CD8-positive, alpha-beta memory T cell (primary cell): ENCODE measurements at places on chromosomes 3 and 15. TPM values are rescaled to one million over a fixed set of nuclear protein-coding genes. Genes with fewer than 3 reads are reported as not detected.

Gene CPNE9
- 0.16 TPM for total RNA-seq

DNA sequence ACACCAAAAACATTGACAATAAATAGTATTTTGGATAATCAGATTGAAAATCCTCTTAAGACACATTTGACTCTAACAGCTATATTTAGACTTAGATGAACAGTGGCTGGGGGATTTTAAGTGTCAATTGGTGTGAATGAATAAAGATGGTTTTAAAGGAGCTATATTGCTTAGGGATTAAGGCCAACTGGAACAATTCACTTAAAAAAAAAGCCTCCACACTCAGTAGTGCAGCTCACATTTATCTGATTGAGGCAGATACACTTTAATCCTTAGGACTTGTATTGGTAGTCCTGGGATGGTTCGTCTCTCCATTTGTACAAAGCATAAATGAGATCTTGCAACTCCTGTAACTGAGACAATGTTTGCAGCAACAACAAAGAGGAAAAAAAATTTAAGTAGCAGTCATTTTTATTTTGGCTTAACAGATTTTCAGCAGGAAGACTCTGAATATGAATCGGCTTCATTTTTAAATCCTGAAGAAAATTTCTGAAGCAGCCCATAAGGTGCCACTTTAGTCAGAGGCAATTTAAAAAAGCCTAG, 112.0 kb downstream of the UACA start:
- no peak overlapping the region for H3K4me3 ChIP-seq
- no peaks in the 10 kb centered on the region for H3K36me3 ChIP-seq
- H3K27me3 ChIP-seq = no peaks in the 10 kb centered on the region
- no peak overlapping the region for H3K27ac ChIP-seq
- no peaks in the 10 kb centered on the region for H3K4me1 ChIP-seq
- DNase-seq = no peak

DNA sequence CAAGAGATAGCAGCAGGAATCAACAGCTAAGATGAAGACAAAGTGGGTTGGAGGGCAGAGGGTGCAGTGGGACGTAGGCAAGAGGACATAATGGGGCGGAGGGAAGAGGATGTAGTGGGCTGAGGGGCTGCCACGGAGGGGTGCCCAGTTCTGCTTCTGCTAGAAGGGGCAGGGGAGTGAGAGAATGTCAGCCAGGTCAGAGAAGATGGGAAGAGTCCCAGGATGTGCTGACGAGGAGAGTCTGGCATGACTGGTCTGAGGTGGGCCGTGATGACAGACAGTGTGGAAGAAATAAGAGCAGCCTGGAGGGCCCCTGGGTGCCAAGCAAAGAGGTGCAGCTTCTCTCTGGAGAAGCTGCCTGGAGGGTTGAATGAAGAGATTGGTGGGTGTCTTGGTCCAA, 4.0 kb downstream of the SPSB4 start:
- DNase-seq = no peak
- no peak overlapping the region for H3K27ac ChIP-seq
- no peaks in the 10 kb centered on the region for H3K27me3 ChIP-seq
- H3K4me3 ChIP-seq = no peak overlapping the region
- no peaks in the 10 kb centered on the region for H3K4me1 ChIP-seq
- H3K36me3 ChIP-seq = no peaks in the 10 kb centered on the region

- no peak for DNase-seq
- no peak overlapping the region for H3K27ac ChIP-seq
- no peaks in the 10 kb centered on the region for H3K27me3 ChIP-seq
- no peaks in the 10 kb centered on the region for H3K36me3 ChIP-seq
- H3K4me1 ChIP-seq = no peaks in the 10 kb centered on the region
- no peak overlapping the region for H3K4me3 ChIP-seq
These were observed 107.2 kb downstream of the GTPBP8 start for GRCh38 chr3:113097960-113098447.

Gene EPHB3
- not detected for total RNA-seq

DNA sequence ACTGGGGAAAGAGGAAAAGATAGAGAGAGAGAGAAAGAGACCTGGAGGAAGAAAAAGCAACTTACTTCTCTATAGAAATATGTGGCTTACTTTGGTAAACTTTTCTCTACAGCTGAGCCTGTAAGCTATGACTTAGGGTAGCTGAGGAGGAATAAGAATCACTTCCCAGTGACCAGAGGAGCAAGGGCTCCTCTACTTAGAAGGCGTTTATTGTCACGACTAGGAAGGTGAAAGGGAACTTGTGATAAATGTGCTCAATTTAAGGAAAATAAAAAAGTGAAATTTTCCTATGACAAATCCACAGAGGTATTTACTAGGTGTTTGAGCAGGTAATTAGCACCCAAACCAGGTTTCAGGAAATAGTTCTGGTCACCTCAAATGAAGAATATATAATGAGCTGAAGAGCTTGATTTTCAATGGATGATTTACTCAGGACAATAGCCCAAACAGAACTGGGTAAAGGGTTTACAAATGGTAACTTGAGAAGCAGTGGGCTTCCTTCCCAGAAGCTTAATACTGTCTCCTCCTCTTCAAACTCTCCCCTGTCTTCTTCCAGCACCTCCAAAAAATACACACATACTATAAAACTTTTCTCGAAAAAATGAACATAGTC, 46.1 kb downstream of the SOX2 start:
- DNase-seq = no peak
- no peak overlapping the region for H3K4me3 ChIP-seq
- H3K36me3 ChIP-seq = no peaks in the 10 kb centered on the region

Gene ACSBG1
- not detected for total RNA-seq

Gene APEH
- total RNA-seq = 194 TPM

Gene CFAP20DC
- 1.8 TPM for total RNA-seq

Gene CIB2
- 2.3 TPM for total RNA-seq

- no peaks in the 10 kb centered on the region for H3K36me3 ChIP-seq
- no peaks in the 10 kb centered on the region for H3K4me1 ChIP-seq
- H3K27me3 ChIP-seq = peaks cover 3% of the 10 kb centered on the region
These were observed 33.9 kb upstream of the LCTL start for GRCh38 chr15:66599536-66600239.

- H3K4me1 ChIP-seq = peaks cover 3% of the 10 kb centered on the region
- H3K4me3 ChIP-seq = no peak overlapping the region
- no peaks in the 10 kb centered on the region for H3K27me3 ChIP-seq
These were observed 133.5 kb downstream of the APBA2 start for GRCh38 chr15:29018995-29019976.

Gene CLRN1
- not detected for total RNA-seq

Gene FRG2C
- total RNA-seq = not detected

- H3K4me1 ChIP-seq = no peaks in the 10 kb centered on the region
- no peaks in the 10 kb centered on the region for H3K36me3 ChIP-seq
- DNase-seq = no peak
- peaks cover 8% of the 10 kb centered on the region for H3K27me3 ChIP-seq
- no peak overlapping the region for H3K27ac ChIP-seq
These were observed 996 bp downstream of the HCN4 start for GRCh38 chr15:73367624-73368300.

- no peaks in the 10 kb centered on the region for H3K36me3 ChIP-seq
- H3K27me3 ChIP-seq = no peaks in the 10 kb centered on the region
- no peak for DNase-seq
- H3K27ac ChIP-seq = no peak overlapping the region
- H3K4me3 ChIP-seq = no peak overlapping the region
These were observed 384.8 kb upstream of the SEMA6D start for GRCh38 chr15:47332481-47332880.

DNA sequence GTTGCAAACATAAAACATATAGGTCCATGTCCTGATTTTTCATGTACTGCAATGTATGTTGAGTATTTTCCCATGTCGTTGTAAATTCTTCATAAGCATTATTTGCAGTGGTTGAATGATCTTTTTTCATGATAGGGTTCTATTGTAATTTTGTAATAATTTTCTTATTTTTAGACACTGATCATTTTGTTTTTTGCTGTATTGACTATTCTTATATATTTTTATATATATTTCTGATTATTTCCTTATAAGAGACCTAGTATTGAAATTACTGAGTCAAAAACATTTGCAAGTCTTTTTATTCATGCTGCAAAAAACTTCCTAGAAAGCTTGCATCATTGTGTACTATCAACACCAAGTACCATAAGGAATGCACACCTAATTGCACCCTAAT, 31.2 kb upstream of the ZNF774 start:
- H3K4me3 ChIP-seq = no peak overlapping the region
- H3K36me3 ChIP-seq = no peaks in the 10 kb centered on the region
- no peak for DNase-seq
- no peaks in the 10 kb centered on the region for H3K27me3 ChIP-seq
- no peak overlapping the region for H3K27ac ChIP-seq

Gene TMCO5A
- not detected for total RNA-seq

GRCh38 chr3:144344925-144345548, 373.4 kb downstream of the DIPK2A start:
- no peaks in the 10 kb centered on the region for H3K4me1 ChIP-seq
- H3K27ac ChIP-seq = no peak overlapping the region
- H3K36me3 ChIP-seq = no peaks in the 10 kb centered on the region
- no peak for DNase-seq

Gene MYRIP
- total RNA-seq = not detected

DNA sequence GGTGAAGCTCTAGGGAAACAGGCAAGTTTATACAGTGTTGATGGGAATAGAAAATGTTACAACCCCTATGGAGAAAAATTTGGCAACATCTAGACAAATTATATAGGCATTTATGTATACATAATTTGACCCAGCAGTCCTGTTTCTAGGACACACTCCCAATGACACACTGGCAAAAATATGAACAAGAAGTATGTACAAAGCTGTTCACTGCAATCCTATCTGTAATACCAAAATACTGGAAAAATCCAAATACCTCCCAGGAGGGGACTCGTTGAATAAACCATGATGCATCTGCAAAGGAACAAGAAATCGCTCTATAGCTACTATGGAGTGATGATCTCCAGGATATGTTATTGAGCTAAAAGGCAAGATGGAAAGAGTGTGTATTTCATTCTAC, 8.5 kb downstream of the BFSP2 start:
- H3K4me1 ChIP-seq = no peaks in the 10 kb centered on the region
- no peak for DNase-seq
- H3K27me3 ChIP-seq = no peaks in the 10 kb centered on the region
- no peaks in the 10 kb centered on the region for H3K36me3 ChIP-seq
- no peak overlapping the region for H3K4me3 ChIP-seq

DNA sequence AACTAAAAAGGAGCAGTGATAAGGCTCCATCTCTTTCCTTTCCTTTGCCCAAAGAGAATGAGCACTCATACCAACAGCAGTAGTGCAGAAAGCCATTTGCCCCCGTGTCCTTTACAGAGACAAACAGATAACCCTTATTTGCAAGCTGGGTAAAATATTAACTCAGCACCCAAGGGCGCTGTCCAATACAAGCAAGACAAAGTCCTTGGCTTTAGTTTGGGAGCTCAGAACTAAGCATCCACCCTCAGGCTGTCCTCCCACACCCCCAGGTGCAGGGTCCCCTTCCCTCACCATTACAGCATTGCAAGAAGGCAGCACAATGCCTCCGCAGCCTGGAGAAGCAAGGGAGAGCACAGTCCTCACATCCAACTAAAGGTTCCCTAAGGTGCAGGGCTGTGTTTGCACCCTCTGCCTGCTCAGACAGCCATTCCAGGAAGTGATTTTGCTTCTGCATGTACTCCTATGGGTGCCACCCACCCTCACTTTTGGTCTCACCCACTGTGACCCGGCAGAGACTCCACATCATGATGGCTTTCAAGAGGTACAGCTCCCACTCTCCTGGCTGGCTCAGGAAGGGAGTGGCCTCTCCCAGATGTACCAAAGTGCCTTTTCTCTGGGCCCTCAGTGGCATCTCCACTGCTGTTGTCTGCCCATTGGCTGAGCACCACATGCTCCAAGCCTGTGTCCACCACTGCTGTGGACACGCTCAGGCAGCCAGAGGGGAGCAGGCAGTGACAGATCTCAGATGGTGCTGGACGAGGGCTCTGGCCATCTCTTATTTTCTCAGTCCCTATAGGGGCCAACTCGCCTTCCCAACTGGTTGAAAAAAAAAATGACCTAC, 34.1 kb upstream of the HES1 start:
- no peak overlapping the region for H3K27ac ChIP-seq
- H3K36me3 ChIP-seq = no peaks in the 10 kb centered on the region
- no peaks in the 10 kb centered on the region for H3K4me1 ChIP-seq
- no peaks in the 10 kb centered on the region for H3K27me3 ChIP-seq

Gene BCL2A1
- 56.8 TPM for total RNA-seq

Gene RPL4
- 4,419 TPM for total RNA-seq

- no peaks in the 10 kb centered on the region for H3K27me3 ChIP-seq
- H3K4me3 ChIP-seq = no peak overlapping the region
- no peaks in the 10 kb centered on the region for H3K4me1 ChIP-seq
- no peak for DNase-seq
- no peaks in the 10 kb centered on the region for H3K36me3 ChIP-seq
These were observed 456.3 kb upstream of the ARRDC4 start for GRCh38 chr15:97504031-97504792.
